SK-N-MC (cell line): ENCODE measurements at places on chromosomes 7 and 10.

GRCh38 chr10:310371-310770 is 175.1 kb downstream of the ZMYND11 start:
- DNase-seq = no peak

DNA sequence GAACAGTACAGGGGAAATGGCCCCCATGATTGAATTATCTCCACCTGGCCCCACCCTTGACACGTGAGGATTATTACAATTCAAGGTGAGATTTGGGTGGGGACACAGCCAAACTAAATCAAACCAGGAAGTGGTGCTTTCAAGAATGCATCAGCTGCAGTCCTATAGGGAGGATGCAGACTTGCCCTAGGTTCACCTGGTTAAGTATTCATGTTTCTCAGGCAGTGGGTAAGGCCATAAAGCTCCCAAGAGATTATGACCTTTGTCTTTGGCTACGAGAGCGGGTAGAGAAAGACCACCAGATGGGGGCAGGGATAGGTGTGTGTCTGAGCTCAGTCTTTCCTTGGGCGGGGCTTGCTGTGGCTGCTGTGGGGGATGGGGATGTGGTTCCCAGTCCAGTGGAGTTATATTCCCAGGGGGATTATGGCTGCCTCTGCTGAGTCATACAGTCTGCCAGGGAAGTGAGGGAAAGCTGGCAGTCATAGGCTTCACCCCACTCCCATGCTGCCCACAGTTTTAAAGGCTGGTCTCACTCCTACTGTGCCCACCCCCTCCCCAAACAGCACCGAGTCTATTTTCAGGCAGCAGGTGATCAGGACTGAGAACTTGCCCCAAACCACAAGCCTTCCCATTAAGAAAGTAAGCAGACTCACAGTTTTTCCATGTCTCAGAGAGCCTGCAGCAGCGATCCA is 8.4 kb upstream of the R3HCC1L start:
- no peak for DNase-seq

GRCh38 chr10:93346694-93347093 is 135.4 kb downstream of the MYOF start:
- no peak for DNase-seq

- no peak for DNase-seq
Observed at GRCh38 chr10:19461588-19461987, 354.6 kb upstream of the PLXDC2 start.

- DNase-seq = no peak
Observed at GRCh38 chr10:91549262-91549661, 83.6 kb downstream of the PPP1R3C start.

- DNase-seq = no peak
Observed at GRCh38 chr7:33258491-33258951, 129.2 kb downstream of the BBS9 start.

DNA sequence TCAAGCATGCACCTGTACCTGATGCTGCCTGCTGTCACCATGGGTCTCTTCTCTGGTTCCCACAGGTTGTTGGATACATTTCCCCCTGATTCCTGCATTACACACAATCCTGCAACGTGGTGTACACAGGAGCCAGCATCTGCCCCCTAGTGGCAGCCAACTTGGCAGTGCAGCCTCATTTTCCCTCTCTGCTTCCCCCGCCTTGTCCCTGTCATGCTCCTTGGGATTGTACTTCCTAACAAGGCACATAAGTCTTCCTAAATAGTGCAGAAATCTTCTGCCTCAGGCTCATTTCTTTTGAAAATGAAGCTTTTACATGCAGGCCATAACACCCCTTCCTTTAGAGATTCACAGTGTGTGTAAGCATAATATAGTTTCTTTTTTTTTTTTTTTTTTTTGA is 387.5 kb downstream of the CCSER2 start:
- no peak for DNase-seq
